ENCODE measurements at places on chromosomes 6 and 20.

- DNase-seq = no peak
Measured at GRCh38 chr6:107125771-107126170, 10.5 kb upstream of the BEND3 start.

GRCh38 chr6:89298680-89299465 is 16.2 kb downstream of the GABRR2 start:
- peak; percentile 61 for DNase-seq

DNA sequence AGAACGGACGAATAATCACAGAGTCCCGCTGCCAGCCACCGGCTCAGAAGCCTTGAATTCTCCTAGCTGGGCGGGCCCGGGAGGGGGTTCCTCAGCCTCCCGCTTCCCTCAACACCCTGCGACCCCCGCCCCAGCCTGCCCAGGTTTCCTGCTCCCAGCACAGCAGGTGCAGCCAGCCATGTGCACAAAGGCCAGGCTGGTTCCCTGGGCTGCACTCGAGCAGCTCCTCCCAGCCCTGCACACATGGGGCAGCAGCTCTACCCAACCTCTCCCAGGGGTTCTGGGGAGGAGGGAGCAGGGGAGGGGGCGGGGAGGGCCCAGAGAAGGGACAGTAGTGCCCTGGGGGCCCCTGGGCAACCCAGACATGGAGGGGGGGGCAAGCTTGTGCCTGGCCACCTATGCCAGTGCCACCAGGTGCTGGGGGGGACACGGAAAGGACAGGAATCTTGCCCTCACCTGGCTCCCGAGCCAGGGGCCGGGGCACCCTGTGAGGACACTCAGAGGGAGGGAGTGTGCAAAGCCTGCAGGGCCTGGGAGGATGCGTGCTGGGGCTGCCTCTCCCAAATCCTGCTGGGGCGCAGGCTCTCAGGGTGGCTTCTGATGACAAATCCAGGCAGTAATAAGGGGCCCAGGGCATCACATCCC is 1.2 kb upstream of the NTSR1 start:
- no peak for DNase-seq

DNA sequence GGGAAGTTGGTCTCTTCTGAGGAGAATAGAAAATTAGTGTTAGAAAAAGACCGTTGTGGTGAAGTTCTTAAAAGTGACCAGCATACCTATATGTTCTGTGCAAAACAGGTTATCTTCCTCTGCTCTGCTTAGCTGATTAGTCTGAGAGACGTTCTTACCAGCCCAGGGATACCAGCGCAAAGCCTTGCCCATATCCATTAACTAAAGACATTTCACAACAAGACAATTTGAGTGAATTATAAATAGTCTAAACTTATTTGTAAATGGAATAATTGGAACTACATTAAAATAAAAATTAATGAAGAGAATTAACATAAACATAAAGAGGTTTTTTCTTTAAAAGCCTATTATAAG is 144.0 kb downstream of the PDE7B start:
- DNase-seq = no peak

- no peak for DNase-seq
Measured at GRCh38 chr6:20698675-20699074, 164.4 kb downstream of the CDKAL1 start.

- DNase-seq = no peak
Measured at GRCh38 chr6:12767016-12767415, 50.4 kb downstream of the PHACTR1 start.

GRCh38 chr6:100322886-100323285 is 141.8 kb downstream of the SIM1 start:
- no peak for DNase-seq

Measured in head of caudate nucleus (tissue), 42 donors.